ENCODE measurements at places on chromosomes 11 and 22.

DNA sequence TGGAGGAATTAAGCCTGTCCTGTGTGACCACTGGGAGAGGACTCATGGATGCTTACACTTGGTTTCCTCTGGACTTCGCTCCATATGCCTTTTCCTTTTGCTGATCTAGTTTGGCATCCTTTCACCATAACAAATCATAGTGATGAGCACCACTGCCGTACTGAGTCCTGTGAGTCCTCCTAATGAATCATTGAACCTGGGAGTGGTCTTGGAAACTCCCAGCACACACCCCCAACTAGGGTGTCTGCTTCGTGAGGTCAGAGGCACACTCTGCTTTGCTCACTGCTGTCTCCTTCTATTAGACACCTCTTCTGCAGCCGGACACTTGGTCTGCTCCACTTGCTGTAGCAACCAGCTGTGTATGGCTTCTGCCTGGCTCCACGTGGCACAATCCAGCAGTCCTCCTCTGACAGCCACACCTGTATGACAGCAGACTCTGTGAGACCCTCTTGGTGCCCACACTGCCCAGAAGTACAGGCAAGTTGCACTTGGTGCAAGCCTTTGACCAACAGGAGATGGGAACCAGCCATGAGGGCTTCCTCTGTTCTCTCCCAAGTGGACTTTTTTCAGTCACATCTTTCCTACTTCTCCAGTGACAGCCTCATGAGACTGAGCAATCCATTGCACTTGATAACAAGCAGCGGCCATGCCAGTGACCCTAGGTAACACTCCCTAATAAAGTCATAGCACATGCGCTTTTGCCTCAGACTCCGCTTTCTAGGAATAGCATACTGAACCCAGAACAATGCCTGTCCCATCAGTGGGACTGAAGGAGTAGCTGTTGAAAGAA, 65.0 kb upstream of the HMGXB4 start:
- no peak for DNase-seq

DNA sequence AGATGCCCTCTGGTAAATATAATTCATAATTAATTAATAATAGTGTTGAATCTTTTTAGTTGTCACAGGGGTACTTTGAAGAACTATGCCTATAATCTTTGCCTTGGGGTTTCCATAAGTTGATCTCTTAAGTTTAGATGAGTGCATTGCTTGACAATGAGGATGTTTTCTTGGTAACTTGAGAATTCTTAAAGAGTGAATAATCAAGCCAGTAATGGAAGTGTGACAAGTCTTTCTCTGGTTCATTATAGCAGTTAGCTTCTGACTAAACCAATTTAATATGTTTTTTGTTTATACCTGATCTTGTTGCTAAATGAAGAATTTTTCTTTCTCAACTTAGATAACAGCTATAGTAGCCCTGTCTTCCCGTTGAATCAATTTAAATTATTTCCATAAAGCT, 46.2 kb downstream of the ATXN10 start:
- no peak for DNase-seq

- no peak for DNase-seq
Observed at GRCh38 chr11:12569499-12570425, 104.5 kb upstream of the TEAD1 start.

- no peak for DNase-seq
Observed at GRCh38 chr11:113184498-113184897, 129.9 kb upstream of the TTC12 start.
